ENCODE measurements at places on chromosomes 13 and 19. TPM values are rescaled to one million over a fixed set of nuclear protein-coding genes. Genes with fewer than 3 reads are reported as not detected.
A peak's percentile ranks its signal among the peaks of the same experiment; 100 is the strongest.

DNA sequence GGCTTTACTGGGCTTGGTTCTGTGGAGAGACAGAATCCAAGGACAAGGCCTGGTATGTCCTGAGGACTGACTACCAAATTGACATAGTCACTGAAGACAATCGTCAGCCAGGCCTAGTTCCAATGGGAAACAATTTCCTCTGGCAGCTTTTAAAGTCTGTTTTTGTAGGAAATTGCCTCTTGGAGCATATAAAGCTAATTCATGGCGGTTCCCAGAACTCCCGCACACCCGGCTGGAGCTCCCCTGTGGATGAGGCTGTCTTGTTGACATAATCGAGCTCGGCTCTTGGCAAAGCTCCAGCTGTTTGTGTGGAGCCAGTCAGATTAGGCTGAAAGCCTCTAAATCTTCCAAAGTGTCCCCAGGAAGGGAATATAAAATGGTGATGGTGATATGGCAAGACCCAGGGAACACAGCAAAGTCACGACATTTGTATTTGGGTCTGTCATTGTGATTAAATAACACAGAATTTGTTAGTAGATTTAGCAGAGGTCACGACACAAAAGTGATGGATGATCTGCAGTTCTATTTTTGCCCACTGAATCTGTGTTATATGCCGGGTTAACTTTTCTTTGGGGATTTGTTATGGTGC lies 395.0 kb downstream of the PCDH9 start:
- no peak for DNase-seq
- no peaks in the 10 kb centered on the region for H3K27me3 ChIP-seq
- H3K4me1 ChIP-seq: no peaks in the 10 kb centered on the region
- H3K27ac ChIP-seq: no peak overlapping the region

The SHANK1 gene
- total RNA-seq: not detected

DNA sequence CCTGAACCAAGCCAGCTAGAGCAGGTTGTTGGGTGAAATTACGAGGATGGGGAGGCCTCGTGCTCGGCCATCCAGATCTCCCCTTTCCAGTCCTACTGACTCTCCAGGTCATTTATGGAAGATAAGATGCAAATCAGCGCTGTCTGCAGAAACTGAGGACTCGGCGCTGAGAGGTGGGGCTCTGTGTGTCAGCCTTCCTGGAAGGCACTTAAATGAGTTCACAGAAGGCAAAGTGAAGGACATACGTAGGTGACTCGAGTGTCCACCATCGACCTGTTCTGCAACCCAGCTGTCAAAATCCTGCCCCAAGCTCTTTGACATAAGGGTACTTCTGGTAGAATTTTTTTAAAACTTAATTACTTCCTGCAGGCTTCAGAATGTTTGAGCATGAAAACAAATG lies 86.4 kb downstream of the RAB20 start:
- no peak overlapping the region for H3K27ac ChIP-seq
- no peaks in the 10 kb centered on the region for H3K36me3 ChIP-seq
- H3K4me1 ChIP-seq: no peaks in the 10 kb centered on the region
- H3K4me3 ChIP-seq: no peak overlapping the region

The SERTM1 gene
- not detected for total RNA-seq

GRCh38 chr13:82962397-82962796 lies 919.9 kb downstream of the SLITRK1 start:
- H3K27me3 ChIP-seq: no peaks in the 10 kb centered on the region
- no peak overlapping the region for H3K27ac ChIP-seq
- H3K4me3 ChIP-seq: no peak overlapping the region
- H3K4me1 ChIP-seq: no peaks in the 10 kb centered on the region
- DNase-seq: no peak
- H3K36me3 ChIP-seq: no peaks in the 10 kb centered on the region

The GIPC3 gene
- total RNA-seq: 0.33 TPM

GRCh38 chr19:31075146-31075655 lies 274.0 kb downstream of the TSHZ3 start:
- H3K4me1 ChIP-seq: no peaks in the 10 kb centered on the region
- H3K4me3 ChIP-seq: no peak overlapping the region
- H3K27me3 ChIP-seq: no peaks in the 10 kb centered on the region
- no peak for DNase-seq
- H3K36me3 ChIP-seq: no peaks in the 10 kb centered on the region
- H3K27ac ChIP-seq: no peak overlapping the region

The CEACAM4 gene
- total RNA-seq: not detected

The RSPH6A gene
- total RNA-seq: 0.16 TPM

GRCh38 chr19:46435009-46435408 lies 6.3 kb upstream of the PNMA8C start:
- H3K4me3 ChIP-seq: no peak overlapping the region
- no peaks in the 10 kb centered on the region for H3K36me3 ChIP-seq
- no peak for DNase-seq

GRCh38 chr13:85557691-85558467 lies 241.3 kb downstream of the SLITRK6 start:
- no peaks in the 10 kb centered on the region for H3K27me3 ChIP-seq
- H3K27ac ChIP-seq: no peak overlapping the region
- no peak overlapping the region for H3K4me3 ChIP-seq
- H3K4me1 ChIP-seq: no peaks in the 10 kb centered on the region
- no peak for DNase-seq
- H3K36me3 ChIP-seq: no peaks in the 10 kb centered on the region

The IGFL2 gene
- total RNA-seq: not detected

- no peaks in the 10 kb centered on the region for H3K4me1 ChIP-seq
- no peak overlapping the region for H3K27ac ChIP-seq
- no peak overlapping the region for H3K4me3 ChIP-seq
- no peaks in the 10 kb centered on the region for H3K27me3 ChIP-seq
- H3K36me3 ChIP-seq: no peaks in the 10 kb centered on the region
These were observed 15.1 kb upstream of the EMP3 start for GRCh38 chr19:48310227-48310626.

The ZNF415 gene
- total RNA-seq: 0.22 TPM

- peaks cover 13% of the 10 kb centered on the region for H3K4me1 ChIP-seq
- H3K36me3 ChIP-seq: no peaks in the 10 kb centered on the region
- no peaks in the 10 kb centered on the region for H3K27me3 ChIP-seq
- no peak overlapping the region for H3K27ac ChIP-seq
- no peak for DNase-seq
These were observed 758 bp upstream of the ZNF888 start for GRCh38 chr19:52923778-52924593.

DNA sequence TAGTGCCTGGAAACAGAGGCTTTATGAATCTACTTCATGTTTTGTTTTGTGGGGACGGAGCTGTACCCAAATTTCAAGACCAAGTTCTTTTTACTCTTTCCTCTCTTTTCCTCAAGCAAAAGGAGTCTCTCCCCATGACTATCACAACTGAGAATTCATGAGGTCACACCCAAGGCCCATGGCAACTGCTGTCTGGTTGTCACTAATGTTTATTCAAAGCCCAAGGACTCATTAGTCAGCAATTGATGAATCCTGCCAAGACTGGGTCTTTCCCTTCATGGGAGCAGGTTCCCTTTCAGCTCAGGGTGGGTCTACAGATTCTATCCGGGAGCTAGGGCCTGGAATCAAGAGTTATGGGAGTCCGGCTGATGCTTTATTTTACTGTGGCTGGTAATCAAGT lies 441.5 kb upstream of the PCDH20 start:
- H3K27me3 ChIP-seq: no peaks in the 10 kb centered on the region
- no peaks in the 10 kb centered on the region for H3K4me1 ChIP-seq
- H3K27ac ChIP-seq: no peak overlapping the region

DNA sequence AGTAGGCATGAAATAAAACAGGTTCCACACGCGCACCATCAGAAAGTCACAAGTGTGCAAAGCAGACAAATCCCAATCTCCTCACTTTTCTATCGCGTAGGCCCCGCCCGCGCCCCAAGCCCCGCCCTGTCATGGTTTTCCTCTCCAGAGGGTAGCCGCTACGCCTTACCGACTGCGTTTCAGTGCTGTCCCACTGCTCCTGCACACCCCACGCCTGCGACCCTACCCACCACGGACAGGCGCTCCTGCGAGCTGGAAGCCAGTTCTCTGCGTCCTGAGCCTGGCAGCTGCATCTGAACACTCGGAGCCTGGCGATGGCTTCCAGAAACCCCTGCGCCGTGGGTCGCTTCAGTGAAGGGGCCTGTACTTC lies 379 bp upstream of the ZNF470 start:
- peaks cover 10% of the 10 kb centered on the region for H3K36me3 ChIP-seq
- no peak for DNase-seq
- H3K27ac ChIP-seq: peak overlapping the region; percentile 51
- peaks cover 12% of the 10 kb centered on the region for H3K4me1 ChIP-seq
- H3K4me3 ChIP-seq: peak overlapping the region; percentile 94

- no peaks in the 10 kb centered on the region for H3K27me3 ChIP-seq
- H3K4me3 ChIP-seq: no peak overlapping the region
- DNase-seq: no peak
- no peaks in the 10 kb centered on the region for H3K4me1 ChIP-seq
- H3K27ac ChIP-seq: no peak overlapping the region
These were observed 144.1 kb upstream of the MIR17HG start for GRCh38 chr13:91203430-91203829.

DNA sequence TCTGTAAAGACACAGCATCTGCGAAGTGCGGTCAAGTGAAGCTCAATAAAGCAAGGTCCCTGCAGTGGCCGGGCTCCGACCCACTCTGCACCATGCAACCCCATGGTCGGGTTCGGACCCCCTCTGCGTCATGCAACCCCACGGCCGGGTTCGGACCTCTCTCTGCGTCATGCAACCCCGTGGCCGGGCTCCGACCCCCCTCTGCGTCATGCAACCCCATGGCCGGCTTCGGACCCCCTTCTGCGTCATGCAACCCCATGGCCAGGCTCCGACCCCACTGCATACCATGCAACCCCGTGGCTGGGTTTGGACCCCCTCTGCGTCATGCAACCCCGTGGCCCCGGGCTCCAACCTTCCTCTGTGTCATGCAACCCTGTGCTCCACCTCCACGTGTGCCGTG lies 43.8 kb downstream of the CARS2 start:
- no peak for DNase-seq
- no peaks in the 10 kb centered on the region for H3K27me3 ChIP-seq
- H3K4me1 ChIP-seq: peaks cover 8% of the 10 kb centered on the region

Data from CD8-positive, alpha-beta memory T cell (primary cell).